ENCODE measurements at places on chromosomes 3 and 15.

DNA sequence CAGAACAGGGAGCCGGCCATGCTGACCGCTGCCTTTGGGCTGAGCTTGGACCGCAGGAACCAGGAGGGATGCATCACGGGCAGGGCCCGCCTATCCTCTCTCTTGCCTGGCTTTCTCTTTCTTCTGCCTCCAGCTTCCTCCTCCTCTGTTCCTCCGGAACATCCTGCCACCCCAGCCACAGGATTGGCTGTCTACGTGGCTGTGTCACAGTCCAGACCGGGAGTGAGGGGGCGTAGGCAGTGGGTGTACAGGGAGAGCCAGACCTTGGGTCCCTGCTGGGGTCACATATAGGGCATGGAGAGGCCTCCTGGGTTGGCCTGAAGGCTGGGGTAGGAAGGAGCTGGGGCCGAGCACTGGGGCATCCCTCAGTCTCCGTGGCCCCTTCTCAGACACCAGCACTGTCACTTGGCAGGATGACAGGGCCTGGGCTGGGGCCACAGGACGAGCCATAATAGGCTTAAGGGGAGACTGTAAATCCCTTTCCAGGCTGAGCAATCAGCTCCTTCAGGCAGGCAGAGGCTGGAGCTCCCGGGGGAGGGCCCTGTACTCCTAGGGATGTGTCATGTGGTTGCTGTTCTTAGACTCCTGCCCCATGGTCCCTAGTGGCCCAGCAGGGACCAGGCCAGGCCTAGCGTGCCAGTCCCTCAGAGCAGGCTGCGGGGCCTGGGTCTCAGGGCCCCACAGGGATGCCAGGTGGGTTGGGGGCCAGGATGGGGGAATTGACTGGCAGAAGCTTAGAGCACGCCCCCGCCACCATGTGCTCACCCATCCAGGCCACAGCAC is 25.4 kb downstream of the LINGO1 start:
- H3K4me1 ChIP-seq, result peaks cover 10% of the 10 kb centered on the region
- peak; percentile 79 for DNase-seq
- no peak overlapping the region for H3K27ac ChIP-seq

- H3K27ac ChIP-seq, result no peak overlapping the region
- no peak overlapping the region for H3K4me3 ChIP-seq
- no peaks in the 10 kb centered on the region for H3K4me1 ChIP-seq
- H3K27me3 ChIP-seq, result peaks cover 38% of the 10 kb centered on the region
- no peaks in the 10 kb centered on the region for H3K36me3 ChIP-seq
Measured at GRCh38 chr15:69881302-69881670, 216.4 kb downstream of the TLE3 start.

GRCh38 chr3:55902221-55902900 is 415.3 kb upstream of the WNT5A start:
- no peak for DNase-seq
- no peak overlapping the region for H3K4me3 ChIP-seq
- no peak overlapping the region for H3K27ac ChIP-seq
- H3K27me3 ChIP-seq, result peaks cover 1% of the 10 kb centered on the region
- H3K36me3 ChIP-seq, result no peaks in the 10 kb centered on the region
- no peaks in the 10 kb centered on the region for H3K4me1 ChIP-seq

- no peak overlapping the region for H3K27ac ChIP-seq
- peaks cover 55% of the 10 kb centered on the region for H3K36me3 ChIP-seq
- H3K4me3 ChIP-seq, result no peak overlapping the region
- H3K27me3 ChIP-seq, result no peaks in the 10 kb centered on the region
- no peak for DNase-seq
Measured at GRCh38 chr15:64970698-64971097, 19.0 kb downstream of the SPG21 start.

GRCh38 chr3:9224490-9224889 is 25.0 kb downstream of the SRGAP3 start:
- no peak overlapping the region for H3K4me3 ChIP-seq
- H3K27me3 ChIP-seq, result no peaks in the 10 kb centered on the region
- no peaks in the 10 kb centered on the region for H3K4me1 ChIP-seq
- DNase-seq, result peak; percentile 36
- H3K27ac ChIP-seq, result no peak overlapping the region

DNA sequence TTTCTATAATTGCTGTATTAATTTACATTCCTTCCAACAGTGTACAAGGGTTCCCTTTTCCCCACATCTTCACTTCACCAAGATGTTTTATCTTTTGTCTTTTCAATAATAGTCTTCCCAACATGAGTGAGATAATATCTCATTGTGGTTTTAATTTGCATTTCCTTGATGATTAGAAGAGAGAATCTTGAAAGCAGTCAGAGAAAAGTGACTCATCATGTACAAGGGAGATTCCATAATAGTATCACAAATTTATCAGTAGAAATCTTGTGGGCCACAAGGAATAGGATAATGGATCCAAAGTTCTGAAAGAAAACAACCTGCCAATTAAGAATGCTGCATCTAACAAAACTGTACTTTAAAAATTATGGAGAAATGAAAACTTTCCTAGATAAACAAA is 189.3 kb downstream of the NECTIN3 start:
- no peak overlapping the region for H3K27ac ChIP-seq
- DNase-seq, result no peak
- H3K27me3 ChIP-seq, result no peaks in the 10 kb centered on the region

- peaks cover 12% of the 10 kb centered on the region for H3K27me3 ChIP-seq
- no peak overlapping the region for H3K27ac ChIP-seq
- no peaks in the 10 kb centered on the region for H3K36me3 ChIP-seq
- H3K4me3 ChIP-seq, result no peak overlapping the region
Measured at GRCh38 chr3:10405816-10406215, 84.9 kb upstream of the SEC13 start.

DNA sequence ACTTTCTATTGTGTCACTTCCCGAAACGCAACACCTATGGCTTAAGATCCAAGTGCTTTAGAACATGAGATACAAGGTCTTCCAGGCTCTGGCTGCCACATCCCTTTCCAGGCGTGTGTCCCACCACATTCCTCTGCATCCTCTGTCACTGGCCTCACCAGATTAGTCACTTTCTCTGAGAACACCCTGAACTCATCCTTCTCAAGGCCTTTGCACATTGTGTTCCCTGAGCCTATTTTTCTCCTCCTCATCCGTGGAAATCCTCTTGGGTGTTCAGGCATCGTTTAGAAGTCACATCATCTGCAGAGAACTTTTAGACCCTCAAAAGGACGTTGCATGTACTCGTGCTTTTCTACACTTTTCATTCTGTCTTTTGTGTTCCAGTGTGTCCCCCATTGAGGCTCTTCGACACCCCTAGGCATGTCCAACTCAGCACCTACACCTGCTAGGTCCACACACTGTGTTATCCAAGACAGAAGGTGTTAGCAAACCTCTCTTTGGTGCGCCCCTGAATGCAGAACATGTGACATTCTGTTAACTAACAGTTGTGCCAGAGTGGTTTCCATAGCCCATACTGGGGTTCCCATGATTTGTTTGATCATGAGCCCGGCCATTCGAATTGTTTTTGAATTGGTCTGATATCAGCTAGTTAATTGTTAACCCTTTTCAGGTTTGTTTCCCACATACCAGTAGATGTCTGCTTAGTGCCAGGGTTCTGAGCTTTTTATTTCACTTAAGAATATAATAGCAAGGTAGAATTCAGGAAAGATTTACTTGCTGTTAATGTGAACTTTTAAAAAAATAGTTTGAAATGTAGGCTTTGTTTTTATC is 67.2 kb downstream of the LPP start:
- H3K36me3 ChIP-seq, result 0 out of 2 replicates have a peak, but pooled peaks cover 4% of the 10 kb centered on the region
- peaks cover 19% of the 10 kb centered on the region for H3K4me1 ChIP-seq
- no peaks in the 10 kb centered on the region for H3K27me3 ChIP-seq
- H3K27ac ChIP-seq, result peak overlapping the region; percentile 91
- DNase-seq, result peak; percentile 90

DNA sequence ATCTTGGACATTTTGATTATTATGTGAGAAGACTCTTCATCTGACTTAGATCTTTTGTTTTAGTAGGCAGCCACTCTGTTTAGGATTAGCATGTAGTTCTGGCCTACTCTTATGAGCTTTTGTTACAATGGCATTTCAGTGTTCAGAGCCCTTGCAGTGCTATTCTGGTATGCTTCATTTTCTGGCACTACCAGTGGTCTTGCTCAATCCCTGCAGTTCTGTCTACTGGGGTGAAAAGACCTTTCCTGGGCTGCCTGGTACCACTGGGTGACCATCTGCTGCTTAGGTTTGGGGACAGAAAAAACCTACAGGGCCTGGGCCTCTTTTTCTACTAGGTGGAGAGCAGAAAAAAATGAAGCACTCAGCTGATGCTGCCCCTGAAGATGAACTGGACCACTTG is 42.5 kb downstream of the IL16 start:
- H3K4me1 ChIP-seq, result peaks cover 32% of the 10 kb centered on the region
- peak overlapping the region; percentile 48 for H3K27ac ChIP-seq
- DNase-seq, result peak; percentile 59
- H3K4me3 ChIP-seq, result no peak overlapping the region

- H3K27me3 ChIP-seq, result no peaks in the 10 kb centered on the region
- no peak overlapping the region for H3K4me3 ChIP-seq
- H3K4me1 ChIP-seq, result peaks cover 21% of the 10 kb centered on the region
- H3K27ac ChIP-seq, result peak overlapping the region; percentile 29
- DNase-seq, result peak; percentile 35
- H3K36me3 ChIP-seq, result no peaks in the 10 kb centered on the region
Measured at GRCh38 chr15:79942741-79943481, 28.1 kb downstream of the BCL2A1 start.

All from GM23248 (cell line).